Left lobe of liver (tissue), 2 donors: ENCODE measurements at places on chromosomes 7 and 10. TPM values are rescaled to one million over a fixed set of nuclear protein-coding genes. Genes with fewer than 3 reads are reported as not detected.

The RPA3 gene
- 18.2 TPM for total RNA-seq

- DNase-seq, result no peak
Measured at GRCh38 chr10:69065406-69066361, 22.2 kb upstream of the SRGN start.

The NUPR2 gene
- not detected for total RNA-seq

The CPA2 gene
- total RNA-seq, result 1.9 TPM

The NPSR1 gene
- not detected for total RNA-seq

- no peak for DNase-seq
Measured at GRCh38 chr7:139721417-139721816, 56.4 kb downstream of the HIPK2 start.

GRCh38 chr10:130301021-130301892 is 165.1 kb downstream of the GLRX3 start:
- peak; percentile 60 for DNase-seq

GRCh38 chr7:22871661-22872060 is 49.0 kb upstream of the TOMM7 start:
- DNase-seq, result no peak

The TLL2 gene
- total RNA-seq, result not detected

The CFAP46 gene
- 0.08 TPM for total RNA-seq

- DNase-seq, result no peak
Measured at GRCh38 chr7:94003446-94004023, 620 bp downstream of the BET1 start.

- DNase-seq, result peak; percentile 96
Measured at GRCh38 chr7:75905785-75906604, 9.0 kb upstream of the POR start.

GRCh38 chr7:33497051-33497450 is 367.7 kb downstream of the BBS9 start:
- DNase-seq, result no peak

The NAT16 gene
- total RNA-seq, result not detected

- no peak for DNase-seq
Measured at GRCh38 chr7:70376561-70377031, 755.3 kb upstream of the GALNT17 start.

The GRM3 gene
- not detected for total RNA-seq

GRCh38 chr7:207418-208129 is 15.2 kb downstream of the FAM20C start:
- no peak for DNase-seq

The FKBP9 gene
- 32.8 TPM for total RNA-seq

DNA sequence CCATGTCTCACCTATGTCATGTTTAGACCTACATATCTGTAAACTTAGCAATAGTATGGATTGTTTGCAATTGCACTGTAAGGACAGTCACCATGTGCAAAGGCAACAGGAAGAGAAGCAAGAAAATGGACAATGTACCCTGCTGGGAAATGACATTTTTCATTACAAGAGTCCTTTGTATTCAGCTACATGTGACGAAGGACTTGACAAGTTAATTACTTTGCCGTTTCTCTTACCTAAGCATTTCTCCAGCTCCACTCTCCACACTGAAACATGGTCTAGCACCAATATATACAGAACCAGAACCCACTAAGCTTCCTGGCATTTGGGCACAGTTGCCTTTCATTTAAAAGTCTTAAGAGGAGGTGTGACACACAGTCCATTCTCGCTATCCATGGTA is 76.6 kb upstream of the PFKP start:
- DNase-seq, result no peak

- no peak for DNase-seq
Measured at GRCh38 chr10:1454428-1454827, 282.9 kb downstream of the ADARB2 start.

DNA sequence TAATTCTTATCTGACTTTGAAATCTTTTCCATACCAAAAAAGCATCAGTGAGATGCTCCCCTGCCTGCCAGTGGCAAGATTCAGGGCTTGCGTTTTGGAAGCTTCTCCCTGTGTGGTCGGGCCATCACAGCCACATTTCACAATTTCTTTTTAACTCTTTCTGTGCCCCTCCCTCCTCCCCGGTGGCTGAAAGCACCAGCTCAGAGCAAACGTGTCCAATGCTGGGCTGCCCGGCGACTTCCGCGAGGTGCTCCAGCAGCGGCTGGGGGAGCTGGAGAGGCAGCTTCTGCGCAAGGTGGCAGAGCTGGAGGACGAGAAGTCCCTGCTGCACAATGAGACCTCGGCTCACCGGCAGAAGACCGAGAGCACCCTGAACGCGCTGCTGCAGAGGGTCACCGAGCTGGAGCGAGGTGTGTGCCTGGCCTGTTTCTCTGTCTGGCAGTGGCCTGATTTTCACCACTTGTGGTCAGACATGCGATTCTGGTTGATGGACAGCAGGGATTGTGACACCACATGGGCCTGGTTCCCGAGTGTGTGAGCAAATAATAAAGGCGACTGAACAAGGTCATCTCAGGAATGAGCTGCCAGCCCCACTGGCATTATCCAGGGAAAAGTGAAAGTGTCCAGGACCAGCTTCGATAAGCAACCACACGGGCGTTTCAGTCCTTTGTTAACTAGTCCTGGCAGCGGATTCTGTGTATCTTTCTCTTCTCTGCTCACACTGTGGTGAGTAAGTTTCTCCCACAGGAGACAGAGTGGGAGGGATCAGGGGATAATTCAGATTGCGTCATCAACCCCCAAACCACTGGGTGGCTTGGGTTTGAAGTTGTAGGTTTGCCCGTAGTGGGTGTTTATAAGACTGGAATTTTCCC is 2.6 kb downstream of the NPTX2 start:
- peak; percentile 95 for DNase-seq

DNA sequence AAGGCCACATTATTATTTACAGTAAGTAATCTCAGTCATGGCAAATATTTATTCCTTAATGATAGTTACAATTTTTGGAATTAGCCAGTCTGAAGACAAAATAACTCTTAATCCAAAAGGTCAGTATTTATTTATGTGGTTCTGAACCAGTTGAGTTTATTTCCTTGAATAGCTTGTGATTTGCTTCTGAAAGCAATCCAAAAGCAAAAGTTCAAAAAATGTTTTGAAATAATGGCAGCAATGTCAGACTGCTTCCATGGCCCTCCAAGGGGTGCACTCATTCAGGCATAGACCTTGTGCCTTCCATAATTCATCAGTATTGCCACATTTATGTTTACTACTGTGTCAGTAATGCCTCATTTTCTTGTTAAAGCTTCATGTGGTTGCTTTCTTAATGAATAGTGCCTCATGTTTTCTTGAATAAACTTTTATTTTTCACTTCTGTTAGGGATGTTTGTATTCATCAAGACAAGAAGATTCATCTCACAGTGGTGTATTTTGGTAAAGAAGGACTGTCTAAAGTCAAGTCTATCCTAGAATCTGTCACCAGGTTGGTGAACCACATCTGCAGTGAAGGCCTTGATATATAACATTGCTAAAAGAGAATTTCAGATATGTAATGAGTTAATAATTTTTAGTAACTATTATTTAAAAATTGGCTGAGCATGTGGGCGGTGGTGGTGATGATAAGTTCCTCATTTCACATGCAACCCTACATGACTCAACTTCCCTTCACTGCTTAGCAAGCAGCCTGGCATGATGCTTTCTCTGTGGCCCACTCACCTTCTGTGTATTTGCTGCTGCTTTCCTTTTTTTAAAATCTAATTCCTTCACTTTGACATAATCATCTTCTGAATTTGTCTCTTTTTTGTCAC is 22.0 kb downstream of the CSGALNACT2 start:
- no peak for DNase-seq

The PDLIM1 gene
- total RNA-seq, result 67.1 TPM

- no peak for DNase-seq
Measured at GRCh38 chr7:146902266-146902665, 785.7 kb downstream of the CNTNAP2 start.

GRCh38 chr7:149846436-149847046 is 8.4 kb downstream of the ZNF862 start:
- no peak for DNase-seq

- no peak for DNase-seq
Measured at GRCh38 chr10:17428351-17429097, 25.9 kb downstream of the ST8SIA6 start.

- DNase-seq, result no peak
Measured at GRCh38 chr10:51325649-51326048, 251.4 kb downstream of the PRKG1 start.

DNA sequence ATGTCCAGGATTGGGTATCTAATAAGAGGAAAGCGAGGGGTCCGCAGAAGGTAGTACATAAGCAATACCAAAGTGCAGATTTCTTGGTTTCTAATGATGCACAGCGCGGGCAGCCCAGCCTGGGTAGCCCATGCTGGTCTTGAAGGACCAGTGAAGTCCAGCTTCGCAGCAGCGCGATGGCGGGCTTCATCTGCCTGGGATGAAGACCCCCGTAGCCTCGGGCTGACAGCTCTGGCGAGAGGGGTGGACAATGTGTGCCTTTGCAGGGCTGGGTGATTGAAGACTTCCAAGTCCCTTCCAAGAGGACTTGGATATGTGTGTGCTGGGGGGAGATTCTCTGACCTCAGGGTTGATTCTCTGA is 2.2 kb downstream of the SORCS3 start:
- DNase-seq, result no peak

GRCh38 chr7:50544992-50545391 is 20.2 kb downstream of the DDC start:
- no peak for DNase-seq
